Mammary epithelial cell (primary cell): ENCODE measurements at places on chromosomes 2 and 18. TPM values are rescaled to one million over a fixed set of nuclear protein-coding genes. Genes with fewer than 3 reads are reported as not detected.
A peak's percentile ranks its signal among the peaks of the same experiment; 100 is the strongest.

GRCh38 chr2:33530690-33531548, 54.5 kb downstream of the RASGRP3 start:
- DNase-seq = no peak

INO80B gene
- total RNA-seq = 43.2 and 50.4 TPM in 2 replicates

GRCh38 chr2:124810132-124810531, 785.0 kb downstream of the CNTNAP5 start:
- no peak for DNase-seq

DNA sequence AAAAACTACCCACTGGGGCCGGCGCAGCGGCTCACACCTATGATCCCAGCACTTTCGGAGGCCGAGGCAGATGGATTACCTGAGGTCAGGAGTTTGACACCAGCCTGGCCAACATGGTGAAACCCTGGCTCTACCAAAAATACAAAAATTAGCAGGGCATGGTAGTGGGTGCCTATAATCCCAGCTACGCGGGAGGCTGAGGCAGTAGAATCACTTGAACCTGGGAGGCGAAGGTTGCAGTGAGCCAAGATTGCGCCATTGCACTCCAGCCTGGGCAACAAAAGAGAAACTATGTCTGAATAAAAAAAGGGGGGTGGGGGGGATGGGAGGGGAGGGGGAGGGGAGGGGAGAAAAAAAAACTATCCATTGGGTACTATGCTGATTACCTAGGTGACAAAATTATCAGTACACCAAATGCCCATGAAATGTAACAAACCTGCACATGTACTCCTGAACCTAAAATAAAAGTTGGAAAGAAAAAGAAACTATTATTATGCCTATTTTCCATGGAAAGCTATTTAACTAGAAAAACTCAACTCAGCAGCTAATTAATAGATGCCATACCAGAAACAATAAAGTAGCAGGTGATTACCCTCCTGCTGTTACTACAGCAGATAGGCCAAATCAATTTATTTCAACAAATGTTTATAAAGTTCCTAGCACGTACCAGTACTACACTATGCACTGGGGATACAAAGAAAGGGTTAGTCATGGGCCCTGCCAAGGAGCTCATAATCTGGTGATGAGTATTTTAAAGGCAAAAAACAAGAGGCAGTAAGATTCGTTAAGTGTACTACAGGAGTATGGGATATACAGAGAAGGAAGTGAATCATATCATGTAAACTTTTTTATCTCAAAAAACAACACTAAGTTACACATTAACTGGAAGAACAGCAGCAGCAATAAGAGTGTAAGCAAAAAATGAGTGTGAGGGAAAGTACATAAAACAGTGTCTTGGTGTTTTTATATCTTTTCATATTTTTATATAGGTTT, 112.8 kb upstream of the SLC39A10 start:
- peak; percentile 75 for DNase-seq

GRCh38 chr18:78665644-78666043, 314.0 kb upstream of the SALL3 start:
- DNase-seq = no peak

- DNase-seq = no peak
These were observed 161.9 kb upstream of the SIX2 start for GRCh38 chr2:45171136-45171501.
